NT2/D1 (cell line): ENCODE measurements at places on chromosomes 11 and 22.

DNA sequence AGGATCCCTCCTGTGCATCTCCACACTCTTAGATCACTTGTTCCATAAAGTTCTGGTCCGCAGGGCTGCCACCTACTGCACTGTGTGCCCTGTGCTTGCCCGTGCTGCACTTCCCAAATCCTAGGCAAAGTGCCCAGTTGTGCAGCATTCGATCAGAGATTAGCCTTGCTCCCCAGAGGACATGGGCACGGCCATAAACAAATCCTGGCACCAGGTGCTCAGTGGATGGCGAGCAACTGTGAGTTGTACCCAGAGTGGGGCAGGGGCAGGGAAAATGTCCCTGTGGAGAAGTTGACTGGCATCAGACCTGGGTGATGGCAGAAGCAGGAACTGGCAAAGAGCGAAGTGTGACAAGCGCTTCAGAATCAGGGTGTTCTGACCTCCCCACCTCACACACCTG lies 4.7 kb downstream of the FADS2 start:
- DNase-seq: no peak

GRCh38 chr22:37474447-37475090 lies 11.6 kb downstream of the MFNG start:
- DNase-seq: no peak

DNA sequence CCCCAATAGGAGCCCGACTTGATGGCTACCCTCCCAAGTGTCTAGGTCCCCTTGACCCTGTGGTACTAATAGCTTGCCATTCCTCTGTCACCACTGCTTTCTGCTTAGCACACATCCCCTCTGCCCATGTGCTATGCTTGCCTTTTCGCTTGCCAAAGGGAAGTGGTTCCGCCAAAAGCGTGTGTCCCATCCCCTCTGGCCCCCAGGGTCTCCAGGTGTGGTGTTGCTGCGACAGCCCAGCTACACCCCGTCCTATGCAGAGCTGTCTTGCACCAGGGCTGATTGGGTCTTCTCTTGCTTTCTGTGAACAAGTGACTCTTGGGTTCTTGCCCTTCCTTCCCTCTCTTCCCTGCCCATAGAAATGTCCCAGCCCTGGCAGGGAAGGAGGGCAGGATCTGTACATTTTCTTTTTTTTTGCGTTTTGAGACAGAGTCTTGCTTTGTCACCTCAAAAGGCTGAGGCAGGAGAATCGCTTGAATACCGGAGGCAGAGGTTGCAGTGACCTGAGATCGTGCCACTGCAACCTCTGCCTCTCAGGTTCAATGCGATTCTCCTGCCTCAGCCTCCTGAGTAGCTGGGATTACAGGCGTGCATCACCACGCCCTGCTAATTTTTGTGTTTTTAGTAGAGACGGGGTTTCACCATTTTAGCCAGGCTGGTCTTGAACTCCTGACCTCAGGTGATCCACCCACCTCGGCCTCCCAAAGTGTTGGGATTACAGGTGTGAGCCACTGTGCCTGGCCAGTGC lies 3.9 kb downstream of the TANGO2 start:
- no peak for DNase-seq

GRCh38 chr11:34086554-34087283 lies 18.7 kb upstream of the NAT10 start:
- DNase-seq: no peak

DNA sequence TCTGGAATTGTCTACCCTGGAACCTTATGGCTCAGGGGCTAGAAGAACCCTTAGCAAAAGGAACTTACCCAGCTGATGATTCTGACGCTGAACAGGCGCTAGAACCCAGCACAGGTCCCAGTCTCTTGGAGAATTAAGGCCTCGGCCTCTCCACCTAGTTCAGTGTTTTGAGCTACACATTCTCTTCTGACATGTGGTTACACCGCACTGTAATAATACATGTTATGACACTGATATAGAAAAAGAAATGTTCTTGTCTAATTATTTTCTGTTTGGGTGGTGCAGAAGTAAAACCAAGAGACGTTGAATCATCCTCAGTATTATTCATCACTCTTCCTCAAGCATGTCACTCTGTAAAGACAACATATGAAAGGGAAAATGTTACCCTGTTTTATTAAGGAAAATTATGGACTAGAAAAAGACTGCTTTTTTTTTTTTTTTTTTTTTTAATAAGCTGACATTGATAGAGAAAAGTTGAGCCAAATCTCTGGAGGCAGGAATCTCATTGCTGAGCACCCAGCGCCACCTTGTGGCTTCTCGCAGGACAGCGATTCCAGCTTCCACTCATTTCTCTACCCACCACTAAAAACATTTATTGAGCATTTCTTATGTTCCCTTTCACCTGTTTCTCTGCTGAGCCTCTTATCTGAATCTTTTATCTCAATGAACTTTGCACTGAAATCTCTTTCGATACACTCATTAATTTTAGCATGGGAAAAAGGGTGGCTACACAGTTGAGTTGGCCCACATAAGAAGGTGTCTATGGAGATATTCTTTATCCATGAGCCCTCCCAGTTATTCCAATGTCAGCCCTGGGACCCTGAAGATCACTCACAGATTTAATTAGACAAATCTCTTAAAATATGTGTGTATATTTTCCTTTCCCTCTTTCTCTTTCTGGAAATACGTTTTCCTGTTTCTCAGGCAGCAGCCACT lies 12.6 kb upstream of the APLNR start:
- peak; percentile 50 for DNase-seq
